Stimulated activated CD8-positive, alpha-beta memory T cell treated with anti-CD3 and anti-CD28 coated beads, Interleukin-12 subunit alpha, Interleukin-12 subunit beta, amount 100 ng/mL, for 4 hours (primary cell): ENCODE measurements at places on chromosomes 12 and 14.

GRCh38 chr12:75439930-75440329, 40.6 kb upstream of the GLIPR1 start:
- DNase-seq: no peak

GRCh38 chr14:93975791-93976476, 436 bp downstream of the ASB2 start:
- no peak for DNase-seq

DNA sequence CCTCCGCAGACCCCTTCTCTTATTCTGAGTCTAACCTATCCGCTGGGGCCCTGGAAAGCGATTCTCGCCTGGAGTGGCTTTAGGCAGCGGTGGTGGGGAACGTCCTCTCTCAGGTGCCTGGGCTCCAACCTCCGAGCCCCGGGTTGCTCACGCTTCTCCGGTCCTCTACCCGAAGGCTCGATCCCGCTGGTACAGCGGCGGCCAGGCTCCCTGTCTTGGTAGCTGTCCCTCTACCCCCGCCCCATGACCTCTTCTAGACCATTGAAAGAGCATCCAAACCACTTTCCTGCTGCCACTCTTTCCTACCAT, 505 bp upstream of the HEBP1 start:
- no peak for DNase-seq

GRCh38 chr14:90602088-90602687, 205.4 kb downstream of the CALM1 start:
- no peak for DNase-seq

DNA sequence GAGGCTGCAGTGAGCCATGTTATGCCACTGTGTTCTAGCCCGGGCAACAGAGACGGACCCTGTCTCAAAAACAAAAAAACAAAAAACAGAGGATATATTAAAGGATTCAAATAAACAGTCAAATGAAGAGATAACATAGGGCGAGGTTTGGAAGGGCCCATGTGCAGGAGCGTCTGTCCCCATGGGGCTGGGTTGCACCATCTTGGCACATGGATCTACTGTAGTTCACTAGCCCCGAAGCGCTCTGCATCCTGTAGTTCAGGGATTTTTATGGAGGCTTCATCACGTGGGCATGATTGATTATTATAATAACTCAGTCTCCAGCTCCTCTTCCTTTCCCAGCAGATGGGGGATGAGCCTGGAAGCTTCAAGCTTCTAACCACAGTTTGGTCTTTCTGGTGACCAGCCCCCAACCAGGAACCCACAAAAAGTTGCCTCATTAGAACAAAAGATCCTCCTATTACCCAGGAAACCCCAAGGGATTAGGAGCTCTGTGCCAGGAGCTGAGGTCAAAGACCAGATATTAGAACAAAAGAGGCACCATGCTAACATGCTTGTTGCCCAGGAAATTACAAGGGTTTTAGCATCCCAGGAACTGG, 59.9 kb downstream of the HCAR2 start:
- no peak for DNase-seq

DNA sequence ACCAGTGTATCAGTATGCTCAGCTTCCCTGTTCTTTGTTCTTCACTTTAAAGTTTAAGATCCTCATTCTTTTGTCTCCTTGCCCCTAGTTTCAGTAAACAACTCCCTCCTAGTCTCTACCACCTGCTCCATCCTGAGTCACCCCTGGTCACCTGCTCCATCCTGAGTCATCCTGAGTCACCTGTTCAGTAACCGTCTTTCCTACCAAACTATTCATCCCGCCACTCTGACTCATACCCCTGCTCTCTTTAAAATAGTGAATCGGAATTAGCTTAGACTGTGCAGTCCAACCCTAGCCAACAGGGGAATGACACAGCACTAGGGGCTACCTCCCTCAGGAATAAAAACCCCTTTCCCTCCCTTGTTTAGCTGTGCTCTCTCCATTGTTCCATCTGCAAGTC, 888.1 kb upstream of the MDGA2 start:
- DNase-seq: no peak

- no peak for DNase-seq
Observed at GRCh38 chr14:68451696-68452373, 341.0 kb downstream of the ZFP36L1 start.
